ENCODE measurements at places on chromosomes 13 and 19.

GRCh38 chr13:26342898-26343297 is 89.0 kb downstream of the CDK8 start:
- DNase-seq, result no peak

DNA sequence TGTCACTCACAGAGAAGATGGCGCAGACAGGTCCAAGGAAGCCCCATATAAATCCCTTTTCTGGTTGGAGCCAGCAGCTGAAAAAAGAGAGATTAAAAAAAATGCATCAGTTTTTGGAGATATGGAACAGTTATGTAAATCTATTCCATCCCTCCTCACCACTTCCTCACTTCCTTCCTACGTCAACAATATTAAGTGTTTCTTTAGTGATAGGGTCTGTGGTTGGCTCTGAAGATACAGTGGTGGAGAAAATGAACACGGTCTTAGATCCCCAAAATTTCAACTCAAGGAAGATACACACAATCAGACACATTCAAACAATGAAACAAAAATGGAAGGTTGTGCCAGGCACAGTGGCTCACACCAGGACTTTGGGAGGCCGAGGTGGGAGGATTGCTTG is 31.5 kb downstream of the ADGRE2 start:
- DNase-seq, result no peak

DNA sequence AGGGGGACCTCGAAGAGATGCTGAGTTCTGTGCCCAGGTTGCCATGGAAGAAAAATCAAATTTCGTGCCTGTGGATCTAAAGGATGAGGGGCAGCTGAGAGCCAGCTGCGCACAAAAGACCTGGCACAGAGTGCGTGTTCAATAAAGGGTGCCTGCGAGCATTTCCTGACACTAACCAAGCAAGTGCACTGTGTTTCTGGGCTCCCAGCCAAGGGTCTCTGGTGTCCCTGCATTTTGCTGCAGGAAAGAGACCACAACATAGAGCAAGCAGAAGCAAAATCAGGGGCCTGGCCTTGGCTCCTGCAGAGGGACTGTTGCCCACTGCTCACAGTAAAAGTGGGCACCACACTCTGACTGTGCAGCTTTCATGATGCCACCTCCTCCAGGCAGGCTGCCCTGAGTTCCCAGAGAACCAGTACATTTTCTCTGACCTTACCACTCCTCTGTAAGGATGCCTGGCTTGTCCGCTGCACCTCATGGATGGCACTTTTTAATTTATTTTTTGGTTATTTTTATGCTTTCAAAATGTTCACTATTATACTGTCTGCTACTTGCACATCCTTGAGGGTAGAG is 70.8 kb upstream of the GPR12 start:
- DNase-seq, result no peak

GRCh38 chr13:73136776-73137175 is 78.0 kb downstream of the KLF5 start:
- DNase-seq, result no peak

DNA sequence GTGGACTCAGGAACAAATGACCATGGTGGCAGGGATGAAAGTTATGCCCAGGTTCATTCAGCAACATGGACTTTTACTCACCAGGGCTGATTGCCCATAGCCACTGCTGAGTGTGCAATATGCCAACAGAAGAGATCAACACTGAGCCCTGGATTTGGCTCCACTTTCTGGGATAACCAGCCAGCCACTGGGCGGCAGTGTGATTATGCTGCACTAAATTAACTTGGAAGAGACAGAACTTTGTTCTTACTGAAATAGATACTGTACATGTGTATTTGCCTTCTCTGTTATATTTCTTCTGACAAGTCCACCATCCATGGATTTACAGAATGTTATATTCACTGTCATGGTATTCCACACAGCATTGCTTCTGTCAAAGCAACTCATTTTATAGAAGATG is 257.4 kb downstream of the TDRD3 start:
- peak; percentile 69 for DNase-seq

DNA sequence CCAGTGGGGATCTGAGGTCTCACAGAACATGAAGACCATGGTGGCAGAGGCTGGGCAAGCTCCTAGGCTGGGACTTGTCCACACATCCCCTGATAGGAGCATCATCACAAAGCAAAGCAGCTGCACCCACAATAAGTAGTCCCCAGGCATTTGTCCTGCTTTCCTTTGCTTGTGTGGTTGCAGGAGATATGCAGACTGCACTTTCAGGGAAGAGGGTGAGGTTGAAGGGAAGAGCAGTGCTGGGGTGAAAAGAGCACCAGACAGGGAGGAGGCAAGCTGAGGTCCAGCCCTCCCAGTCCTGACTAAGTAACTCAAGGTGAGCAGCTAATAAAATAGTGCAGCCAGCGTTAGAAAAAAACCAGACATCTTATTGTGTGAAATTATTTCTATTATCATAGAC is 383.6 kb downstream of the UQCRFS1 start:
- DNase-seq, result no peak

DNA sequence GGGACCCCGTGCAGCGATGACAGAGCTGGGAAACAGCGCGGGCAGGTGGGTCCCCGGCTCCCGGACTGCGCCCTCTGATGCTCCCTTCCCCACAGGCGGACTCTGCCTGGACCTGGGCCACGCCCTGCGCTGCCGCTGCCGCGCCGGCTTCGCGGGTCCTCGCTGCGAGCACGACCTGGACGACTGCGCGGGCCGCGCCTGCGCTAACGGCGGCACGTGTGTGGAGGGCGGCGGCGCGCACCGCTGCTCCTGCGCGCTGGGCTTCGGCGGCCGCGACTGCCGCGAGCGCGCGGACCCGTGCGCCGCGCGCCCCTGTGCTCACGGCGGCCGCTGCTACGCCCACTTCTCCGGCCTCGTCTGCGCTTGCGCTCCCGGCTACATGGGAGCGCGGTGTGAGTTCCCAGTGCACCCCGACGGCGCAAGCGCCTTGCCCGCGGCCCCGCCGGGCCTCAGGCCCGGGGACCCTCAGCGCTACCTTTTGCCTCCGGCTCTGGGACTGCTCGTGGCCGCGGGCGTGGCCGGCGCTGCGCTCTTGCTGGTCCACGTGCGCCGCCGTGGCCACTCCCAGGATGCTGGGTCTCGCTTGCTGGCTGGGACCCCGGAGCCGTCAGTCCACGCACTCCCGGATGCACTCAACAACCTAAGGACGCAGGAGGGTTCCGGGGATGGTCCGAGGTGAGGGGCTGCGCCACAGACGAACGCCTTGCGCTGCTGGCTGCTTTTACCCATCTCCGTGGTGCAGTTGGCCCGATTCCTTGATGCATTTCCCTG is 7.8 kb upstream of the SELENOV start:
- DNase-seq, result no peak

DNA sequence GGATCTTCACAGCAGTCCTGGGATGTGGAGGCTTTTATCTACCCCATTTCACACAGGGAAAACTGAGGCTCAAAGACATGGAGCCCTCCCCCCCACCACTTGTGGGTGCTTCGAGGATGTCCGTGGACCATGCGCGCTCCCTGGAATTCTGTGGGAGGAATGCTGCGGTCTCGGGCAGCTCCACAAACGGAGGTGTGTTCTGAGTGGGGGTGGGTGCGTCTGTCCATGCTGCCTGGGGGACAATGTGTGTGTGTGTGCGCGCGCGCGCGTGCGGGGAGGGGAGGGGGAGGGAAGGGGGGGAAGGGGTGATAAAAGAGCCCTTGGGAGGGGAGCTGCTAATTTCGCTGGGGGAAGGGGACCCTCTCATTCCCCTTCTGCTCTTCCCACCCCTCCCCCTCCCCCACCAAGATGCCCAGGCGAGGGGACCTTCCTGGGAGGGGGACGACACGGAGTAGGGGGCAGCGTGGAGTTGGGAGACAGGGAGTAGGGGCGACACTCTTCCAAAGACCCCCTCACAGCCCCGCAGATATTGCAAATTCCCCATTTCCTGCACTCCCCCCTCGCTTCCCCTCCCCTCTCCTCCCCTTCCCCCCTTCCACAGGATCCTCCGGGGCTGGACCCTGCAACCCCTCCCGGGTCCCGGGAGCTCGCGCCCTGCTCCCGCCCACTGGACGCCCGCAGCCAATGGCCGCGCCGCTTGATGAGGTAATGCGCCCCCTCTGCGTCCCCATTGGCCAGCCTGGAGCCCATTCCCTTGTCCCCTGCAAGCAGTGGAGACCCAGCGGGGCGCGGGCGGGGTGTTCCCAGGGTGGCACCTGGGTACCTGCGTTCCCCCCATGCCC is 18.9 kb upstream of the ZNRF4 start:
- DNase-seq, result no peak

GRCh38 chr19:46081928-46082727 is 41.3 kb upstream of the IGFL4 start:
- DNase-seq, result no peak

GRCh38 chr13:43196750-43197370 is 173.5 kb downstream of the DNAJC15 start:
- DNase-seq, result no peak

- DNase-seq, result no peak
These were observed 250.0 kb downstream of the DNAJC15 start for GRCh38 chr13:43273362-43273761.

GRCh38 chr19:13781547-13781946 is 7.3 kb downstream of the C19orf53 start:
- no peak for DNase-seq

- no peak for DNase-seq
These were observed 138.0 kb downstream of the MIPEP start for GRCh38 chr13:23751195-23751594.

GRCh38 chr19:50815439-50815838 is 8.1 kb downstream of the KLK1 start:
- DNase-seq, result no peak

- DNase-seq, result no peak
These were observed 196.8 kb downstream of the PDS5B start for GRCh38 chr13:32783067-32783466.

All from Right ventricle myocardium inferior (tissue), 1 donor.